Chondrocyte (in vitro differentiated cells): ENCODE measurements at places on chromosomes 5 and 9.

- DNase-seq, result no peak
Measured at GRCh38 chr9:128011071-128011817, 30.5 kb upstream of the EEIG1 start.

- DNase-seq, result no peak
Measured at GRCh38 chr5:135161221-135161620, 127.2 kb upstream of the PITX1 start.

DNA sequence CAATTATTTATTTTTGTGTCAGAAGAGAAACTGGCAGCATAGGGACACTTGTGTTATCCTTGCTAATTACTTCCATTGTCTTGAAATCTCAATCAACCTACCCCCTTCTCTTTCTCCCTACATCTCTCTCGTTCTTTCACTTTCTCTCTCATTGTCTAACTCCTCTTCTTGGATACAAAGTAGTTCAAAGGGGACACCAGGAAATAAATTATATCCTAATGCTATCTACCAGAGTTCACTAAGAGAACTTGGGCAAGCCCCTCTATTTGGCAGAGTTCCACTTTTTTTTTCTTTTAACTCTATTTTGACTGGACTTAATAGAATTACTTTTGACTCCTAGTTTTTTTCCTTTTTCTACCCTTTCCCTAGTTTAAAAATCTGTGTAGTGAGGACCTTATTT lies 102.2 kb downstream of the MEF2C start:
- DNase-seq, result no peak

DNA sequence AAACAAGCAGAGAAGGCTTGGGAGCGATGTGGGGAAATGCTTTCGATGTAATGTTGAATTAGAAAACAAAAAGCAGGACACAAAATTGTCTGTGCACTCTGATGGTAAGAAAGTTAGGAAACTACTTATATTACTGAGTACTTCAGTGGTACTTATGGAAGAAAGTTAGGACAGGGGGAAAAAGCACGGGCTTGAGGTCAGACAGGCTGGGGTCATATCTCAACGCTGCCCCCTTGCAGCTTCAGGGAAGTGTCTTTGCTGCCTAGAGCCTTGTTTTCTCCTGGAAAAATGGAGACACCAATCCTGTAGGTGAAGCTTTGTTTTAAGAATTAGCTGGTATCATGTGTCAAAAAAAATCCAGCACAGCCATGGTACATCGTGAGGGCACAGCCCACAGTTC lies 23.0 kb downstream of the NEURL1B start:
- DNase-seq, result no peak

DNA sequence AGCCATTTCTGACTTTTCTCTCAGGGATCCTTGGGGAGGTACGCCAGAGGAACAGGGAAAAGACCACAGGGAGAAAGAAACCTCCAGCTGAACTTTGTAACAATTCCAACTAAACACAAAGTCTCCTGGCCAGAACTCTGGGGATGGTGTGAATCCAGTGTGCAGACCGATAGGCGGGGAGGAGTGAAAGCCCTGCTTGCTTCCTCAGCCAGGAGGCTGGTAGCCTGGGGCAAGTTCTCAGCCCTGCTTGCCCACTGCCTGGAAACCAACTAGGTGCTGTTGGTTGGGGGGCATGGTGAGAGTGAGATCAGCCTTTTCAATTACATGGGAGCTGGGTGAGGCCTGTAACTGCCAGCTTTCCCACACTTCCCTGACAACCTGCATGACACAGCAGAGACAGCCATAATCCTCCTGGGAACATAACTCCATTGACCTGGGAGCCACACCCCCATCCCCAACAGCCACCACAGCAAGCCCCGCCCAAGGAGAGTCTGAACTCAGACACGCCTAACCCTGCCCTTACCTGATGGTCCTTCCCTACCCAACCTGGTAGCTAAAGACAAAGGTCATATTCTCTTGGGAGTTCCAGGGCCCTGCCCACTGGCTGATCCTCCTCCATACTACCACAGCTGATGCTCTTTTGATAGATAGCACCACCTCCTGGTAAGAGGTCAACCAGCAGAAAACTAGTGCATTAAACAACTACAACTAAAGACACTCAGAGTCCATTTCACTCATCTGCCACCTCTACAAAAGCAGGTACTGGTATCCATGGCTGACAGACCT lies 100.1 kb upstream of the TNFAIP8 start:
- DNase-seq, result no peak

- DNase-seq, result no peak
Measured at GRCh38 chr9:137521405-137521985, 28.7 kb downstream of the PNPLA7 start.

- no peak for DNase-seq
Measured at GRCh38 chr9:90249094-90249493, 393.5 kb downstream of the DIRAS2 start.

DNA sequence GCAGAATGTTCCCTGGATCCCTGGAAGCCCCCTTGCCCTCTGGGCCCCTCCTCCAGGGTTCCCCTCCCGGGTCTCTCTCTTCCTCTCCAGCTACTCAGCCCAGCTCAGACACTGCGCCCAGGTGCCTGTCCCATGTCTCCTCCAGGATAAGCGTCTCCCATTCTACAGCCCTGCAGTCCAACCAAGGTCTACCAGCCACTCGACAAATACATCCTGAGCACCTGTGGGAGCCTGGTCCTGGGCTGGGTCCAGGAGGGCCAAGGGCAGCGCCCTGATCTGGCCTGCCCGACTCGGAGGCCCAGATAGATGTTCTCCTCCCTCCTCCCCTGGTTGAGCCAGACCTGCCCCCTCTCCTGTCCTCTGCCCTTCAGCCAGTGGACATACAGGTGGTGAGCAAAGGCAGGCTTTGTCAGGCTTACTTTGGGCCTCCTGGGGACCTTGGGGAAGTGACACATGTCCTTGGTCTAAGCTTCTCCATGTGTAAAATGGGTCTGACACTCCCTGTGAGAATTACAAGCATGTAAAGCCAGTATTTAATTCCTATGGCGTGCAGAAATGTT lies 1.4 kb downstream of the FLT4 start:
- DNase-seq, result no peak

GRCh38 chr5:72417333-72418062 lies 89.7 kb downstream of the ZNF366 start:
- DNase-seq, result no peak

- no peak for DNase-seq
Measured at GRCh38 chr5:142753116-142753631, 17.0 kb upstream of the ARHGAP26 start.

DNA sequence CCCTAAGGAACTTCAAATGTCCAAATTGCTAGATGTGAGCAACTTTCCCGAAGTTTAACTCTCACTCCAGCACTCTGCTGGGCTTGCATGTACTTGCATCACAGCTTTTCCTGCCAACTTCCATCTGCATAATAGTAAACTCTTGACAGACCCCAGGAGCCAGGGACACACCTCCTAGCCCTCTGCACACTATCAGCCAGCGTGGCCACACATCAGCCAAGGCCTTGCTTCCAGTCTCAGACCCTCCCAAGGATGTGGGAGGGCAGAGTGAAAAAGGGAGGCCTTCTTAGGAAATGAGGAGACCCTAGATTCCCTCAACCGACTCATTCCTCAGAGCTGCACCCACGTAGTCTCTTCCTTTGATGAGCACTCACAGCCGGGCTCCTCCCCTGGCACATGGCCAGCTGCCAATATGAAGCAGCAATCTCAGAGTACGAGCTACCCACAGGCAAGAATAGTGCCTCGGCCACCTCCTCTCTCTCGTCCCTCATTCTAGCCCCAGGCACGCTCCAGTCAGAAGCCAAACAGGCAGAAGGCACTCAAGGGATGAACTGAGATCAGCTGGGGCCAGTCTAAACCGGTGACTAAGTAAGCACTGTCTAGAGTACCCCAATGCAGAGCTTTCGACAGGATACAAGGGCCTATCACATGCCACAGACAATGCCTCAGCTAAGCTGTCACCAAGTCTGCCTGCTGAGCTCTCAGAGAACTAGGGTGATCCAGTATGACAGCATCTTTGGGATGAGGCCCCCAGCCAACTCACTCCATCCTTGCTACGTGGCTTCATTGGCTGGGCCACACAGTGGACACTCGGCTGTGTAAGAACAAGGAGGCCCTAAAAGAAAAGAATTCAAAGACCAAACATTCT lies 2.3 kb downstream of the P4HA2 start:
- DNase-seq, result no peak

DNA sequence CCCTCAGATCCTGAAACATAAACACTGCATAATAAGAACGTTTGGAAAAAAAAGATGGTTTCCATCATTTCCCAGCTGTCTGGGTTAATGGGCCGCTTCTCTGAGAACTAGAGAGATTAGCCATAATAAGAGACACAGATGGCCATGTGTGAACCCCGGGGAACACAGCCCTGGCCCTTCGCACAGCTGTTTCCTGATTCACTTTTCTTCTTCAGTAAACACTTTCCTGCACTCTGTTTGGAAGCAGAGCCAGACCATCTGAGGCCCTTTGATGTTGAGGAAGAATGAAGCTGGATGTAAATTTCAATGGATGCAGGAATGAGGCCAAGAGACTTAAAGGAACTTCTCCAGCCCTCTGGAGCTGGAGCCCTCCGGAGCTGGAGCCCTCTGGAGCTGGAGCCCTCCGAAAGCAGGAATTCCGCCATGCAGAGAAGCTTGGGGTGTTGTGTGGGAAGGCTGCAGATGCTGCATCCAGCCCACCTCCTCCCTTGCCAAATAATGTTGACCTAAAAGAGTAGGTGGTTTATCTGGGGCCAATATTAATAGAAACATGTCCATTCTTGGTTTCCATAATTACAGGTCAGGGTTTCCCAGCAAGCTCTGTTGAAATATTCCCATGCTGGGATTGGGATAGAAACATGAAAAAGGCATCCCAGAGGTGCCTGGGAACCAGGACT lies 218.9 kb downstream of the NXNL2 start:
- no peak for DNase-seq

DNA sequence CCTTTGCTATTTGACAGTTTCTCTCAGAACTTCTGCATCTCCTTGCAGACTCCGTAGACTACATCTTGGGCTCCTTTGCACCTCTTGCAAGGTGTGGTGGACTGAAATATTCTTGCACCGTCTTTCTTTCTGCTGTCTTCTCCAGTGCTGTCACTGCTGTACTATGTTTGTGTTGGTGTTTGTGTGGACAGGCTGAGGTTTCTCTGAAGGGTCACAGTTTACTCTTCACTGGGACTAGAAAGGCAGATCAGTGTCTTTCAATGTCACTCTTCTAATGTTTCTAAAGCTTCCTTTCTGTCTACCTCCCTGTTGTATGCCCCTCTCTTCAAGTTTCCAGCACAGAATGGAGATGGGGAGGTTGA lies 410.0 kb upstream of the CD180 start:
- DNase-seq, result no peak
